ENCODE measurements at places on chromosomes 12 and 14. TPM values are rescaled to one million over a fixed set of nuclear protein-coding genes. Genes with fewer than 3 reads are reported as not detected.

DNA sequence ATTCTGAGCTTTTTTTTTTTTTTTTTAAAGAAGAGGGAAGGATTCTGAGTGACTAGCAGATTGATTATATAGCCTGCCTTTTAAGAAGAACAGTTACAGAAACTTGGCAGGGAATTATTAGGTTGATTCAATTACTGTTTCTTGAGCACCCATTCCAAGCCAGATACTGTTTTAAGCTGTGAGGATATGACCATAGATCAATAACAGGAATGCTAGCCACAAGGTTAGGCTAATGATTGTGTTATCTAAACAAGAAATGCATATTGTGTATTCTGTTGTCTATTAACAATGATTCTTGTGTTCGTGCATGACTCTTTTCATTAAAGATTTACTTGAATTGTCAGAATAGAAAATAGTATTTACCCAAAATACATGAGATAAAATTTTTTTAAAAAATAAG, 67.1 kb downstream of the PRORP start:
- no peak for DNase-seq

DNA sequence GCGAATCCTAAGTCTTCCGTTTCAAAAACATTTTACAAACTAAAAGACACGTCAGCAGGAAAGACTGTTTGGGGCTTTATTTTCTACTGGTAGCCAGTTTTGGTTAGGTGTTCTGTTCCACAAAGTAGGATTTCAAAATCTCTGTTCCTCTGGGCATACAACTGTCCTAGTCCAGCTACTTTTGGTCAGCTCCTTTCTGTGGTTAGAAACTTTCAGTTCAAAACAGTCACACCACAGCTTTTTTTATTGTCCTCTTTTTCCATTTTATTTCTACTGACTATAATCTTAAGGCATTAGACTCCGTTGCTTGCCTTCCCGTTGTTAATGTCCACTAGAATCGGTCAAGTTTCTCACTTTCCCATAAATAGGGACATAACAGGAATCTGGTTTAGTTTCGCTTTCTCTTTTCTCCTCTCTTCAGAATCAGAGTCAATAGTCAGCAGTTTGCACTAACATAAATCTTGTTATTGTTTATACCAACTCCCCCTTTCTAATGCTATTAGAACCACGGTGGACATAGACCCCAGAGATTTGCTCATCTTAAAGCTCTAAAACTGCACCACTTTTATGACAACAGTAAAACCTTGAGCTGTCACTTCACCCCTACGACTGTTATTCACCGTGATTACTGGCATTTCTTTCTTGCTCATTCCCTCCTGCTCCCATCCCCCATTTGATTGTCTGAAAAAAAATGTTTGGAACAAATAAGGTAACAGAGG, 41.5 kb upstream of the NPAS3 start:
- DNase-seq, result no peak

DNA sequence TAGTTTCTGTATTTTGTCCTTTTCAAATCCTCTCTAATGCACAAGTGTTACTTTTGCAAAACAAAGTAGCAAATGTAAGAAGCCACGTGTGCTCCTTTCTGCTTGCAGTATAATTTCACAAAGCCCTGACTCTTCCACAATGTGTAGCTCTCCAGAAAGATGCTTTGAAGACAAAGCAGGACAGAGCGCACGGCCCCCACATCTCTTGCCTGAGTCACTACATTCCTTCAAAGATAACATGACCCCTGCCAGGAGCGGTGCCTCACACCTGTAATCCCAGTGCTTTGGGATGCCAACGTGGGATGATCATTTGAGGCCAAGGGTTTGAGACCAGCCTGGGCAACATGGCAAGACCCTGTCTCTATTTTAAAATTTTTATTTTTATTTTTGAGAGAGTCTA, 40.5 kb downstream of the JAG2 start:
- no peak for DNase-seq

- no peak for DNase-seq
Observed at GRCh38 chr12:12428961-12429657, 72.2 kb downstream of the BORCS5 start.

GRCh38 chr14:76292561-76292960, 83.4 kb upstream of the ESRRB start:
- no peak for DNase-seq

GRCh38 chr12:113689047-113689610, 217.5 kb upstream of the LHX5 start:
- DNase-seq, result no peak

GRCh38 chr14:52021957-52022600, 32.7 kb downstream of the RTRAF start:
- DNase-seq, result no peak

PTCSC3 gene
- polyA plus RNA-seq, result not detected

TSHR gene
- polyA plus RNA-seq, result 0.83 TPM

SELPLG gene
- polyA plus RNA-seq, result 1.5 TPM

TSPAN11 gene
- 5.2 TPM for polyA plus RNA-seq

Measured in hepatocyte (in vitro differentiated cells).